CD4-positive, alpha-beta T cell treated with Interleukin-2 at 100 ng/mL for 4 hours (primary cell): ENCODE measurements at places on chromosomes 12 and 14.
A peak's percentile ranks its signal among the peaks of the same experiment; 100 is the strongest.

DNA sequence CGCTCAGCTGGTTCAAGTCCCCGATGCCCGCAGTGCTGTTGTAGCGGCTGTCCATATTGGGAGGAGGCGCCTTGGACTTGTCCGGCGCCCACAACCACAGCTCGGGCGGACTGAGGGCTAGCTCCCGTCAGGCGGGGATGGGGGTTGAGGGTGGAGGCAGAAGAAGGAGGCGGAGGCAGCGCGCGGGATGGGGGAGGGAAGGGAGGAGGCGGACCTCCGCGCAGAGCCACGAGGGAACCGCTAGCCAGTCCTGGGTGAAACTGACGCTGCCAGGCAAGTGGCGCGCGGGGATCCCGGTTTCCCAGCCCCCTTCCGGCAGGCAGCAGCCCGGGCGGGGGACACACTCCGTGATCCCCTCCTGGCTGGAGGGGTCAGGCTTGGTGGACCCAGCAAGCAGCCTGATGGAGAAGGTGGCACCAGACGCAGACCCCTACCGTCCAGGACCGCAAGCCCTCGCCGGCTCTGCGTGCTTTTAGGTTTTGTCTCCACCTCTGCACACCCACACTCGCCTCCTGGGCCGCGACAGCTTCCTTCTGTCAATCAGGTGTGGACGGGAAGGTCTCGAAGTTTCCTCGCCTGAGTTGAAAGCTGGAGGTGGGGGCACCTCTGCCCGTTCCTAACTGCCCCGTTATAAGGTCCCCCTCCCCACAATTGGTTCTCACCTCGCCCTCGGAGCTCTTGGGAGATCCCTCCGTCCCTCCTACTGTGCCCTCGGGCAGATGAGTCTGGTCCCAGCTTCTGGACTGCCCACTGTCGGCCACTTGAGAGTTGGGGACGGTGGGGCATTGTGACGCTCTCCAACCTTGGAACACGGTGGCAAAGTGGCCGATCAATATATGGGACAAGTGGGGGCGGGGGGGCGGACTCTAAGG, at the start of gene CPNE8:
CPNE8 (minus strand) TSS at position 112 of the 872 bp plus-strand sequence; CDS start at position 55, 57 bp downstream.
- peak; percentile 42 for DNase-seq

GRCh38 chr14:93880021-93880820, 46.9 kb upstream of the FAM181A start:
- no peak for DNase-seq

DNA sequence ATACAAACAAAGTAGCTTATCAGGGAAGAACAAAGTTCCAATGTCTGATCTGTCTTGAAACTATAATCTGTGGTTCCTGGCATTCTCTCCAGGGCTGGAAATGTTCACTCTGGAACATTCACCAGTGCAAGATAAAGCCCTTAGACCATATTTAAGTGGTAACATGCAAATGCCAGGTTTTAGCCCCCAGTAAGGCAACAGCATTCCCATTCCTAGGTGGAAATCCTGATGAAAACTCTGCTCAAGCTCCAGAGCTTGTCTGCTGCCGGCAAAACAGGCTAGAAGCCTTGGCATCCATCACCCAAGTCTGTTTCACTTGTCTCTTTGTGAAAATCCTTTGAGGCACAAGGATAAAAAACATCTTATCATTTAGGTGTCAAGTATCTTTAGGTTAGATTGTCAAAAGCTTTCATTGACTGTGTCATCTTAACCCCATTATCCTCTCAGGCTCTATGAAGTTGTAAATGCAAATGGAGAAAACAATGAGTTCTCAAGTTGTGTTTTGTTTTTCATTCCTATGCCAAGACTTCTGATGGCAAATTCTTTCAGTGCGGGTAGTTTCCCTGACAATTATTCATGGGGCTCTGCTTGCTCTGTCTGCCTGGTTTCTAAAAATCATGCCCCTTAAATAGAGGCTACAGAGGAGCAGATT, 344.7 kb downstream of the NELL2 start:
- no peak for DNase-seq

DNA sequence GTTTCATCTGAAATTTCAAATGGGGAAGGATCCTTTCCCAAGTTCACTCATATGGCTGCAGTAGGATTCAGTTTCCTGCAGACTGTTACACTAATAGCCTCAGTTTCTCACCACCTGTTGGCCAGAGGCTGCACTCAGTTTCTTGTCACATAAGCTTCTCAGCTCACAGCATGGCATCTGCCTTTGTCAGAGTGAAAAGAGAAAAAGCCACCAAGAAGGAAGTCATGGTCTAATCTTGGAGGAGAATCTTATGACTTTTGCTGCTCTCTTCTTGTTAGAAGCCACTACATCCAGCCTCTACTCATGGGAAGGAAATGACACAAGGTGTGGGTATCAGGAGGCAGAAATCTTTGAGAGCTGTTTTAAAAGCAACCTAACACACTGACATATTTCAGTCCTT, 39.4 kb upstream of the BTG1 start:
- peak; percentile 67 for DNase-seq

DNA sequence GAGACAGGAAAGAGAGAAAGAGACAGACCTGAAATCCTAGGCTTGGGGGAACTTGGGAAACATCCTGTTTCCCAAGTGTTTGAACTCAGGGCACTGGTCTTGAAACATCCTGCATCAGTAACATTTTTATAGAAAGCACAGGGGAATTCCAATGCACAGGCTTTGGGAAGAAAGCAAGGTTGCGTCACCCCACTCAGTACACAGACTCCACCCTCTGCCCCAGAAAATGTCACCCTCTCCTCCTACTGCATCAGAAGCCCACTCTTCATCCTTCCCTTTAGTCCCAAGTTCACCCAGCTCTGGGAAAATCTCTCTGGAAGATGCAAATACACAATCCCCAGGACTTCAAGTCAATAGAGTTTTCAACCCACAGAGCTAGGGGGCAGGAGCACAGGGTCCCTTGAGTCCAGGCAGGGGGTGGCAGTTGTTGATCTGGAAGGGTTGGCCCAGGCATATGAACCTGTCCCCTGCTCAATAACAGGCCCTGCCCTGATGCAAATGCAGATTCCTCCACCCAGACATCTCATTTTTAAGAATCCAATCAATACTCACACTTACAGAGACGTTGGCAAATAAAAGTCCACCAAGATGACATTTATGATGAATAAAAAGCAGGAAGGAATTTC, 1.7 kb downstream of the RDH16 start:
- DNase-seq, result no peak

DNA sequence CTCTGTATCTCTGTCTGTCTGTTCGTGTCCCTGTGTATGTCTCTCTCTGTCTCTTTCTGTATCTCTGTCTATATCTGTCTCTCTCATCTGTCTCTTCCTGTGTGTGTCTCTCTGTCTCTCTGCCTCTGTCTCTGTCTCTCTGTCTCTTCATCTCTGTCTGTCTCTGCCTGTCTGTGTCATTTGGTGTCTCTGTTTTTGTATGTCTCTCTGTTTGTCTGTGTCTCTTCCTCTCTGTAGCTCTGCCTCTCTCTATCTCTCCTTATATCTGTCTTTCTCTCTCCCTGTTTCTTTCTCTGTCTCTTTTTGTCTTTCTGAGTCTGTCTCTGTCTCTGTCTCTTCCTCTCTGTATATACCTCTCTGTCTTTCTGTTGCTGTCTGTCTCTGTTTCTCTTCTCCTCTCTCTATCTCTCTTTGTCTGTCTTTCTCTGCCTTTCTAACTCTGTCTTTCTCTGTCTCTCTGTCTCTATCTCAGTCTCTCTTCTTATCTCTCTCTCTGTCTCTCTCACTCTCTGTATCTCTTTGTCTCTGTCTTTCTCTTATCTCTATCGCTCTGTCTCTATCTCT, 50.2 kb downstream of the TMEM121 start:
- no peak for DNase-seq
